B cell (primary cell): ENCODE measurements at places on chromosomes 6 and 20. TPM values are rescaled to one million over a fixed set of nuclear protein-coding genes. Genes with fewer than 3 reads are reported as not detected.
A peak's percentile ranks its signal among the peaks of the same experiment; 100 is the strongest.

The SOX18 gene
- total RNA-seq = not detected in 2 replicates

The MMP24 gene
- total RNA-seq = not detected in 2 replicates

The IRF4 gene
- total RNA-seq = 129 and 142 TPM in 2 replicates

The TXLNB gene
- 3.3 and 3.6 TPM in 2 replicates for total RNA-seq

The EPB41L1 gene
- total RNA-seq = 1.3 and 2.3 TPM in 2 replicates

The COL10A1 gene
- not detected in 2 replicates for total RNA-seq

The SLC22A16 gene
- total RNA-seq = not detected in 2 replicates

The TRIM38 gene
- total RNA-seq = 57.2 and 57.5 TPM in 2 replicates

The ADTRP gene
- total RNA-seq = 1.2 and 1.5 TPM in 2 replicates

The LINC00237 gene
- not detected in 2 replicates for total RNA-seq

The ADIG gene
- total RNA-seq = not detected in 2 replicates

GRCh38 chr20:58853976-58854637 is 1.6 kb downstream of the GNAS start:
- H3K4me3 ChIP-seq = no peak overlapping the region
- no peak overlapping the region for H3K27ac ChIP-seq
- DNase-seq = peak; percentile 29

DNA sequence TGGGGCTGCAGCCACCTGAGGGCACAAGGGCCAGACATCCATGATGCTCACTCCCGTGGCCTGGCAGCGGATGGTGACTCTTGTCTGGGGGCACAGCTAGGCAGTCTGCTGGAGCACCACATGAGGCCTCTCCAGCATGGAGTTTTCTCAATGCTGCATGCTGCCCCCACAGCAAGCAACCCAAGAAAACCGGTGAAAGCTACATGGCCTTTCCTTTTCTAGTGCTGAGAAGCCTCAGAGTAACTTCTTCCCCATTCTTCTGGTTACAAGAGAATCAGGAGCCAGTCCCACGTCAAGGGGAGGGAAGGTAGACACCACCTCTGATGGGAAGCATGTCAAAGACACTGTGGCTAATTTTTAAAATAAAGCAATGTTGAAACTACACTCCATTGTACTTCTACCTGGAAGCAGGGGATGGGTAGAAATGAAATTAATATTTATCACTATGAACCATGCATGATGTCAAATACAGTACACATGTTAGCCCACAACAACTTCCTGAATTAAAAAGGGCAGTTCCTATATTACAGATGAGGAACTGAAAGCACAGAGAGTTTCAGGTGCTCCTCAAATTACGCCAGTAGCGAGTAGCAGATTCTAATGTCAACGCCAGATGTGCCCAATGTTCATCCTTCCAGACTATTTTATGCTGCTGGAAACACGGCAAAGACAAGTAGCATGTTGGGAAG is 101.5 kb downstream of the LAMP5 start:
- H3K27ac ChIP-seq = no peak overlapping the region
- no peak overlapping the region for H3K4me3 ChIP-seq
- DNase-seq = peak; percentile 19
- no peaks in the 10 kb centered on the region for H3K36me3 ChIP-seq
- peaks cover 16% of the 10 kb centered on the region for H3K27me3 ChIP-seq

- no peak for DNase-seq
- no peaks in the 10 kb centered on the region for H3K4me1 ChIP-seq
- no peak overlapping the region for H3K4me3 ChIP-seq
- H3K27me3 ChIP-seq = no peaks in the 10 kb centered on the region
Observed at GRCh38 chr6:4599924-4600323, 176.3 kb upstream of the CDYL start.

DNA sequence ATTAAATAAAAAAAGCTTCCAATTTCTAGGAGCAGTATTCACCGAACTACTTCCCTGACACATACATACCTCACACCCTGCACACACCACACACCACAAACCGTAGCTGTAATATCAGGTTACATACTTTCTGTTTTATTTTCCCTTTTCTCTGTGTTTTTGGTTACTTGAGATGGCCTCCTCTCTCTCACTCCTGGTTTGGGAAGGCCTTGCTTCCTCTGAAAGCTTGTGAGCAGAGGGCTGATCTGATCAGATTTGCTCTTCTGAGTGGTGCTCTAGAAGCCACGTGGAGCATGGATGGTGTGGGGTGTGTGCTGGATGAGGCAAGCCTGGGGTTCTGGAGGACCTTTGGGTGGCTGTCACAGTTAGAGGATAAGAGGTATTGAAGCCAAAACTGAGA is 20.9 kb downstream of the UTRN start:
- H3K27me3 ChIP-seq = no peaks in the 10 kb centered on the region
- no peak for DNase-seq
- peaks cover 10% of the 10 kb centered on the region for H3K4me1 ChIP-seq
- H3K27ac ChIP-seq = no peak overlapping the region

GRCh38 chr20:22688485-22688884 is 104.1 kb upstream of the FOXA2 start:
- H3K27me3 ChIP-seq = no peaks in the 10 kb centered on the region
- H3K36me3 ChIP-seq = no peaks in the 10 kb centered on the region
- H3K4me1 ChIP-seq = peaks cover 12% of the 10 kb centered on the region
- no peak overlapping the region for H3K27ac ChIP-seq
- DNase-seq = no peak

GRCh38 chr20:9214685-9215084 is 145.8 kb downstream of the PLCB4 start:
- H3K27ac ChIP-seq = no peak overlapping the region
- no peaks in the 10 kb centered on the region for H3K36me3 ChIP-seq
- no peak for DNase-seq
- no peaks in the 10 kb centered on the region for H3K27me3 ChIP-seq

DNA sequence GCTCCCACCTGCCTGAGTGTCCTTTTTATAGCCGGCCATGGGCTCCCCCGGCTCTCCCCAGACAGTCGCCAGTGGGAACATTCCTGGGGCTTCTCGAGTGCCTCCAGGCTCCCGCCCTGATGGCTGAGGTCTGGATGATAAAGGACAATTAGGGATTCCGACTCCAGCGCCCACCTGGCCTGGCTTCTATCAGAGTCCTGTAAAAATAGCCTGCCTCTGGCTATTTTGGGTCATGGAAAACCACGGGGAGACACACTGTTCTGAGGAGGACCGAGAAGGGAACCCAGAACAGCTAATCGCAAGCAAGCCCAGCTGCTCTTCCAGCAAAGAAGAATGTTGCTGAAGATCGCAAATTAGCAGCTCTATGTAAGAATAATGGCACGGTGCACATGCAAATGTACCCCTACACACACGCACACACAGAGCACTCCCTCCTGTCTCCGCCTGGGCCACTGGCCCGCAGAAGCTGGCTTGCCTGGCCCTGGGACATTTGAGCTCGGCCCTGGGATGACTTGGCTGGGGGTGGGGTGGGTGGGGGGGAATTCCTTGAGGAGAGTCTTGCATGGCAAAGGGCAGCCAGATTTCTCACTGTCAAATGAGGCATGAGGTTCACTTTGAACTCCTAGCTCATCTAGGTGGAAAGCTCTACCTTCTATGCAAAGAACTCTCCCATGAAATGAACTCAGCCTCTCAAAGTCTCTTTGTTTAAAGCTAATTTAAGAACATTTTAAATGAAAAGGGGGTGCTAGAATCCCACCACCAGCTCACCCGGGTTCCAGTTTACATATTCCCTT is 55.3 kb downstream of the CTCFL start:
- no peak overlapping the region for H3K4me3 ChIP-seq
- DNase-seq = peak; percentile 45
- peaks cover 53% of the 10 kb centered on the region for H3K4me1 ChIP-seq
- H3K36me3 ChIP-seq = no peaks in the 10 kb centered on the region
- H3K27me3 ChIP-seq = no peaks in the 10 kb centered on the region

DNA sequence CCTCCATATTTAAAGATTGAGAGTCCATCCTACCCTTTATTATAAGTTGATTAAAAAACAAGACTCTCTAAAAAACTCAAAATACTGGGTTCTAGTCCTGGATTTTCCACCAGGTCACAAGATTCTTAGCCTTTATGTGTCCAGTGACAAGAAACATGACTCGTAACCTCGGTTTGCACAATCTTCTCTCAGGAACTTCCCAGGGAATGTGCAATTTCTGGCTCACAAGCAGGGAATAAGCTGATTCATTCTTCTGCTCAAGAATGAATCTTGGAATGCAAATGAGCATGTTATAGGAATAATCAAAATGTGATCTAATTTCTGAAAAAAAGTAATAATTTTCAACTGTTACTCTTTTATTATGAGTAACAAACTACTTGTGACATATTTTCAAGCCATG is 45.1 kb downstream of the OGFRL1 start:
- no peak overlapping the region for H3K27ac ChIP-seq
- no peaks in the 10 kb centered on the region for H3K36me3 ChIP-seq
- DNase-seq = no peak
- no peak overlapping the region for H3K4me3 ChIP-seq
- H3K4me1 ChIP-seq = no peaks in the 10 kb centered on the region

DNA sequence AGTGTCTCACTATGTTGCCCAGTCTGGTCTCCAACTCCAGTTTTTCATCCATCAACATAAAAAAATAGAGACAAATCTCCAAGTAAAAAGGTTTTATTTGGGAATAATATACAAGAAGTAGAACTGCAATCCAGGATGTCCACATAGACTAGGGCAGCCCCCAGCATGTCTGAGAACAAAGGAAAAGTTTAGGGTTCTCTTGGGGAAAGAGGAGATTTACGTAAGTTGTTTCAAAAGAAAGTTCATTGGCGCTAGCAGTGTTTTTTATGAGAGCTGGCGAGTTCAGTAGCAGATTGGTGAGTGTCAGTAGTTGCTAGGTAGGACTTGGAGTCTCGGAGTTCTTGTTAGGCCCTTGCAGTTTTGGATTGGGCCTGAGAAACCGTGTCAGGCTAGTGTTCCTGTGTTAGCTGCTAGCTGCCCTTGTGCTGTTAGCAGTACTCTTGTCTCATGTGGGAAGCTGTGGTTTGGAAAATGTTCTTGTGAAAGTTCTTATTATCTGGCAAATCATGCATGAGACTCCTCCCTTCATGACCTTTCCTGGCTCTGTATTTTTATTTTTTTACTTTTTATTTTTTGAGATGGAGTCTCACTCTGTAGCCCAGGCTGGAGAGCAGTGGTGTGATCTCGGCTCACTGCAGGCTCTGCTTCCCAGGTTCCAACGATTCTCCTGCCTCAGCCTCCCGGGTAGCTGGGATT is 24.7 kb downstream of the TTLL9 start:
- H3K36me3 ChIP-seq = no peaks in the 10 kb centered on the region
- peak; percentile 89 for DNase-seq
- H3K27ac ChIP-seq = peak overlapping the region; percentile 94
- no peaks in the 10 kb centered on the region for H3K27me3 ChIP-seq

DNA sequence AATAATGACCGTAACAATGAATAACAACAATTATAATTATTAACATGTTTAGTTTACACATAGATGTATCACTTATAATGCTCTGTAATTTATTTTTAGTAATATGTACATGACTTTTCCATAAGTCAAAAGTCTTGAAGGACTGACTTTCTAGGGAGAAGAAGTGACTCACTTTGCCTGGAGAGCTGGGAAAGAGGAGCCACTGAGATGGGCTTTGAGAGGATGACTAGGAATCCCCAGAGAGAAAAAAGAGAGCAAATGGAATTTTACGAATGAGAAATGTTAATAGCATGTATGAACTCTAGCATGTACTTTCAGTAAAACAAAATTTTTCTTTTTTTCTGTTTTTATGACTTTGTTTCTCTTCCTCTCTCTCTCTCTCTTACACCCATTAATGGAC is 67.8 kb upstream of the RALY start:
- no peak for DNase-seq
- H3K4me1 ChIP-seq = no peaks in the 10 kb centered on the region
- no peak overlapping the region for H3K4me3 ChIP-seq

GRCh38 chr6:44738601-44739146 is 351.2 kb downstream of the CDC5L start:
- no peak overlapping the region for H3K27ac ChIP-seq
- H3K4me1 ChIP-seq = no peaks in the 10 kb centered on the region
- no peaks in the 10 kb centered on the region for H3K36me3 ChIP-seq
- H3K4me3 ChIP-seq = no peak overlapping the region
- no peaks in the 10 kb centered on the region for H3K27me3 ChIP-seq
- no peak for DNase-seq

DNA sequence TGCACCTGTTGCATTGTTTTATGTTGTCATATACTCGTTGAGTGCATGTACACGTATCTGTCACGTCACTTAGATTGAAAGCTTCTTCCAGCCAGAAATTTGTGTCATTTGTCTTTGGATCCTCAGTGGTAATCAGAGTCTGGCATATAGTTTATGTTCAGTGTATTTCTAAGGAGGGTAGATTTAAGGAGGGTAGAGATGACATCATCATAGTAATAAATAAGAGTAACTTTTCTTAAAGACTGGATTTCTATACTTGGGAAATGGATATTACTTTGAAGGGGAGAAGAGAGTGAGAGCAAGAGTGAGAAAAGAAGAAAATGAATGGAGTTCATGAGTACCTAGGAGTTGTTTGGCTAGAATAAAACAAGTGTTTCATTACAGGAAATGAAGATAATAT is 255.0 kb upstream of the SASH1 start:
- H3K36me3 ChIP-seq = no peaks in the 10 kb centered on the region
- no peaks in the 10 kb centered on the region for H3K4me1 ChIP-seq
- no peak for DNase-seq
- no peak overlapping the region for H3K27ac ChIP-seq

GRCh38 chr6:106667022-106667402 is 37.6 kb downstream of the QRSL1 start:
- no peaks in the 10 kb centered on the region for H3K27me3 ChIP-seq
- H3K27ac ChIP-seq = peak overlapping the region; percentile 81
- H3K4me1 ChIP-seq = peaks cover 49% of the 10 kb centered on the region
- no peak for DNase-seq

- no peaks in the 10 kb centered on the region for H3K27me3 ChIP-seq
- no peak overlapping the region for H3K4me3 ChIP-seq
- no peaks in the 10 kb centered on the region for H3K36me3 ChIP-seq
- no peaks in the 10 kb centered on the region for H3K4me1 ChIP-seq
Observed at GRCh38 chr20:23770384-23770783, 19.6 kb upstream of the CST1 start.

DNA sequence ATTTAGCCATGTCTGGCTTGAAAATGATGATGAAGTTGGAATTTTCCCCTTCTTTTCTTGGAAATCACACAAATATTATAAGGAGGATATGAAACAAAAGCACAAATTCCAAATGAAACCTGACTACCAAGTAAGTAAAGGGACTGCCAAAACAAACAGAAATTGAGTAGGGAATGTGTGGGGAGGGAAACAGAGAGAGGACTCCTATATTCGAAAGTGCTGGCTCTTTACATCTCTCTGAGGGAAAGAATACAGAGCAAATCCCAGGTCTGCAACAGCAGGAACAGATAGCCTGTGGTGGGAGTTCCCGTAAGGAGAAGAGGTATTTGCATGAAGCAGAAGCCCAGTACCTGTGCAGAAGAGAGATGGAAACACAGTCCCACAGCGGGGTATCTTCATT is 583.7 kb downstream of the EPM2A start:
- H3K4me3 ChIP-seq = no peak overlapping the region
- H3K4me1 ChIP-seq = no peaks in the 10 kb centered on the region
- no peak overlapping the region for H3K27ac ChIP-seq
- no peaks in the 10 kb centered on the region for H3K36me3 ChIP-seq

GRCh38 chr6:170046791-170047626 is 243.9 kb downstream of the DLL1 start:
- H3K36me3 ChIP-seq = no peaks in the 10 kb centered on the region
- DNase-seq = no peak
- H3K4me3 ChIP-seq = no peak overlapping the region
- no peaks in the 10 kb centered on the region for H3K4me1 ChIP-seq
- no peaks in the 10 kb centered on the region for H3K27me3 ChIP-seq

- no peak for DNase-seq
- no peaks in the 10 kb centered on the region for H3K36me3 ChIP-seq
- no peaks in the 10 kb centered on the region for H3K27me3 ChIP-seq
- no peak overlapping the region for H3K27ac ChIP-seq
- H3K4me3 ChIP-seq = no peak overlapping the region
Observed at GRCh38 chr6:137227871-137228302, 8.7 kb upstream of the IFNGR1 start.

GRCh38 chr20:48844996-48845395 is 17.2 kb upstream of the PREX1 start:
- no peak overlapping the region for H3K27ac ChIP-seq
- peaks cover 30% of the 10 kb centered on the region for H3K4me1 ChIP-seq
- no peaks in the 10 kb centered on the region for H3K27me3 ChIP-seq
- no peak for DNase-seq
- H3K36me3 ChIP-seq = no peaks in the 10 kb centered on the region
